ENCODE measurements at places on chromosomes 6 and 20. TPM values are rescaled to one million over a fixed set of nuclear protein-coding genes. Genes with fewer than 3 reads are reported as not detected.

DNA sequence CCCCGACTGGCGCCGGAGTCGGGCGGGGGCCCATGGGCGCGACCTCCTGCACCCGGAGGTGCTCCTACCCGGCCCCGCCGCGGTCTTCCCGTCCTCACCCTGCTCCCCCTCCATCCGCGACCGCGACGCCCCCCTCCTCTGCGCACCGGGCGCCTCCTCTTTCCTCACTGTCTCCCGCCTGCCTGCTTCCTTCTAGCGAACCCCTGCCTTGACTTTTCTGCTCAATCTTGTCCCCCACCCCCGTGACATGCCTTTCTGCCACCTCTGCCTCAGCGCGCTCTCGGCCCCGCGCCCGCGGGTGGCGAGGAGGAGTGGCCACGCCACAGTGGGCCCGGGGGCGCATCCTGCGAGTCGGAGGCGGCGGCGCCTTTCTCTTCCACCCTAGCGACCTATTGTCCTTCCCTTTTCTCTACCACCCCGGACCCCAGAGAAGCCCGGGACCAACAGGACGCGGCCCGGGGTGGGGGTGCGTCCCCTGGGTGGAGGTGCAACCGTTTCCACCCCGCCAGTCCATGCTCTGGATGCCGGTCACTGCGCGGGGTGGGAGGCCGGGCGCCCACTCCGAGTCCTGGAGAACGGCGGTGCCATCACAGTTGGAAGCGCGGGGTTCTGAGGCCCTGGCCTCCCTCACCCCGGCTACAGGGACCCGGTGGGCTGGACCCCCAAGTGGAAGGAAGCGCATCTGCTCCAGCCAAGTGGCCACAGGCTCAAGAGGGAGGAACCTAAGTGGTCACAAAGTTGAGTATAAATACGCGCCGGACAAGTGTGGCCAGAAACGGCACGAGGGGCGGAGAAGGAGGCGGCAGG lies 2.0 kb downstream of the PDE10A start:
- peak; percentile 22 for DNase-seq

GRCh38 chr6:45436544-45437438 lies 59.1 kb upstream of the SUPT3H start:
- no peak for DNase-seq

- no peak for DNase-seq
Measured at GRCh38 chr6:166996406-166996805, 2.8 kb upstream of the CEP43 start.

GRCh38 chr6:72102561-72102960 lies 216.2 kb downstream of the RIMS1 start:
- DNase-seq, result no peak

GRCh38 chr20:60900618-60901017 lies 351.4 kb upstream of the CDH4 start:
- no peak for DNase-seq

GRCh38 chr20:10336959-10337729 lies 96.9 kb downstream of the MKKS start:
- DNase-seq, result no peak

- no peak for DNase-seq
Measured at GRCh38 chr6:156955494-156956183, 178.5 kb downstream of the ARID1B start.

GRCh38 chr6:33991610-33992009 lies 154.3 kb downstream of the GRM4 start:
- DNase-seq, result no peak

DNA sequence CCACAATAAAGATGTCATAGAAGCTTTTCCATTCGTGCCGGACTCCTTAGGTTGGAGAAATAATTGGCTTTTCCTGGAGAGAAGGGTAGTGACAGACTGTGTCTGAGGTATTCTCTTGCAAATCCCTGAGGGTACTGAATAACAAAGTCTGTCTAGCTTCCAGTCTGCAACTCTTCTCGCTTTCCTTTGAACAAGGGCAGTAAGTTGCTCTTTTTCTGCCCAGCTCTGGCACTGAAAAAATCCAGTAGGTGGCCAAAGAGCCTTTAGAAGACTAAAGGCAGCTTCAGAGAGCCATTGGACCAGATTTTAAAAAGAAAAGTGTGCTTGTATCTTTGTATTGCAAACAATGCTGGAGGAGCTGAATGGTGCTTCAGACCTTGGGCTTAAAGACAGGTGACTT lies 20.7 kb upstream of the RREB1 start:
- no peak for DNase-seq

DNA sequence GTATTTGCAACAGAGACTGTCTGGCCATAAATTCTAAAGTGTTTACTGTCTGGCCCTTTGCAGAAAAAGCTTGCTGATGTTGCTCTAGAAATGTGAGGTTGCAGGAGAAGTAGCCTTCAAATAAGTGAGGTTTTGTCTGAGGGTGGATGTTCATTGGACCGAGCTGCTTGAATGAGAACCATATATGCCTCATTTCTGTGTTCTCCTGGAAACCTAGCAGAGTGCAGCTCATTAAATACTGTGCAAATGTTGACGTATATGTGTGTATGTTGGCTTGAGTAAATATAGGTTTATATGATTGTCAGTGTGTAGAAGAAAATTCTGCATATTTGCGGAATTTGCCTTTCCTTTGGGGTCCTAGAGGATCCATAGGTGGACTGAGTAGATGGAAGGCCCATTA lies 39.0 kb downstream of the CHMP4B start:
- no peak for DNase-seq

- DNase-seq, result no peak
Measured at GRCh38 chr6:135496800-135497411, 634 bp downstream of the AHI1 start.

DNA sequence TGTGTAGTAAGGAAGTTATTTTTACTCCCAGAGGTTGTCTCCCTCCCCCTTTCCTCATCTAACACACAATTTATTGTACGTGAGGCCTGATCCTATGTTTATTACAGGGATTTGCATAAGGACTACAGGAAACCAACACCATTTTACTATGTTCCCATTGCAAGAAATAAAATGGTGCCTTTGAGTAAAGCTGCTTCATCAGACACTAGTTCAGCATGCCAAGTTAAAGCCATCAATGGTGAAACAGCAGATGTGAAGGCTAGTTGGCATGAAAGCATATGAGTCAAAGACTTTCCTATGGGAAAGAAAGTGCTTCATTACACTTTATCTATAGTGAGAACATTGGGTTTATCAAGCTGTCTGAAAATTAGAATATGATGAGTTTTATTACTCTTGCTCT lies 543.0 kb downstream of the GRIK2 start:
- DNase-seq, result no peak

- DNase-seq, result no peak
Measured at GRCh38 chr6:38025451-38025850, 205.9 kb downstream of the ZFAND3 start.

DNA sequence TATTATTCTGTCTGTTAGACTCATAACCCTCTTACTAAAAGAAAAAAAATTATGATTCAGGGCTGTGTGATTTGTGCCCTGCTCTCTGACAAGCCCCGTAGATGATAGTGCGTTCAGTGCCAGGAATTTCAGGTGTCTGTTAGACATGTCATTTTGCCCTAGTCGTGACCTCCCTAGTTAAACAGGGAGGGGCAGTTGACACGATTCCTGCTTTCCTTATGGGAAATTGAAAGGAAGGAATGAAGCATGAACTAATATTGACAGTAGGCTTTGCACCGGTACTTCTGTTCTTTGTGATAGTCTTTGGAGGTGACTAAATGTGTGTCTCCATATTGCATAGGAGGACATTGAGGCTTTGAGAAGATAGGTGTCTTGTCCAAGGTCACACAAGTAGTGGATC lies 26.3 kb downstream of the RPRD1B start:
- no peak for DNase-seq

DNA sequence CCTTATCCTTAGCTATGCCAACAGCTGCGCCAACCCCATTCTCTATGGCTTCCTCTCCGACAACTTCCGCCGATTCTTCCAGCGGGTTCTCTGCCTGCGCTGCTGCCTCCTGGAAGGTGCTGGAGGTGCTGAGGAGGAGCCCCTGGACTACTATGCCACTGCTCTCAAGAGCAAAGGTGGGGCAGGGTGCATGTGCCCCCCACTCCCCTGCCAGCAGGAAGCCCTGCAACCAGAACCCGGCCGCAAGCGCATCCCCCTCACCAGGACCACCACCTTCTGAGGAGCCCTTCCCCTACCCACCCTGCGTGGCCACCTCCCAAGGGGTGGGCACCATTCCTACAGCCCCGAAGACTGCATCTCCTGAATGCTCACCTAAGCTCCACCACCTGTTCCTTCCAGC lies 1.3 kb downstream of the SSTR4 start:
- DNase-seq, result no peak

DNA sequence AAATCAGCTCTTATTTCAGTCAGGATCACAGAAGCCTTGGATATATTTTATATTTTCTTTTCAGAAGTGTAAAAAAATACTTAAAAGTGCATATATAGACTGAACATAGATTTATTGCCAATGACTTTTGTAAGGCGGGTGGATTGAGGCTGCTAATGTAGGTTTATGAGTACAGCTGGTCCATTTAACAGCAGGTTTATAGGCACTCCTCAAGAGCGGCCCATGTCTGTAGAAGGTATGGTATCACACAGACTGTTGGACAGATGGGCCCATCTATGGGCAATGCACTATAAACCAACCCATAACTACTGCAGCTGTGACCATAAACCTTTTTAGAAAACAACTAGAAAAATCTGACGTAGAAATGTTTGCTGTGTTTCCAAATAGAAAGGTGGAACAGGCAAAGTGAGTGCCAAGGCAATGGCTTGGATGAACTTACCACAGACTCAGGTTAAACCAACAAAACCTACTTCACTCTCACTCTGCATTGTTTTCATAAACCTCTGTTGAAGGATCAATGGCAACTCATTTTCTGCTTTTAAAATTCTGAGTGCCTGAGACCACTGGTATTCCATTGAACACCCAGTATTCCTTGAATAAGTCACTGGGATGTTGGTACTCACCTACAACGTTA lies 170.6 kb upstream of the EYA4 start:
- DNase-seq, result no peak

DNA sequence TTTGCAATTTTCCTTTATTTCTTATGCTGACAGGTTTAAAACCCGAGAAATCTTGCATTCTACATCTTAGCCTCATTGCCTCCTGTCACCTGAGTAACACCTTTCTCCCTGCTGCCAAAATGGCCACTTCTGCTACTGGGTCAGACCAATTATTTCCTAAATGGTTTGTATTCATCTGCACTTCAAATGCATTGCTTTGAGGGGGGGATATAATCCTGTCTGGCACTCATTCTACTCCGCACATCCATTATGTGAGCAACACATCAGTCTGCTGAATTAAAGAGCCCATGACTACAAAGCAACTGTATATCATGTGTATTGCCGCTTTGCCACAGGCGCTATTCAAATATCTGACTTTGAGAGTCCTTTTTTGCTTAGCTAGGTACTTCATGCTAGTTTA lies 141.6 kb upstream of the TSHZ2 start:
- no peak for DNase-seq

The KCNK16 gene
- total RNA-seq, result not detected

The EYA4 gene
- total RNA-seq, result 38.8 TPM

The RIPPLY2 gene
- total RNA-seq, result not detected

The SLC35F1 gene
- total RNA-seq, result not detected

The PLN gene
- not detected for total RNA-seq

The PREP gene
- total RNA-seq, result 62.4 TPM

The OXT gene
- not detected for total RNA-seq

The SASH1 gene
- total RNA-seq, result 12.1 TPM

The PAK5 gene
- 0.07 TPM for total RNA-seq

The POLH gene
- 31.9 TPM for total RNA-seq

The BANF2 gene
- total RNA-seq, result not detected

The SLC17A2 gene
- total RNA-seq, result not detected

The ZNF334 gene
- total RNA-seq, result not detected

The NNAT gene
- total RNA-seq, result not detected

Data from Calu3 (cell line).